B cell (primary cell): ENCODE measurements at places on chromosomes 2 and 18. TPM values are rescaled to one million over a fixed set of nuclear protein-coding genes. Genes with fewer than 3 reads are reported as not detected.
A peak's percentile ranks its signal among the peaks of the same experiment; 100 is the strongest.

GRCh38 chr18:11981192-11981542, at the start of gene IMPA2:
IMPA2 (plus strand) TSS chr18:11981507; CDS start chr18:11981670, 163 bp downstream.
- peak within 1 kb of the TSS; percentile 67 for H3K4me3 ChIP-seq
- no peak within 1 kb of the TSS for H3K27ac ChIP-seq
- DNase-seq, result no peak
- no peaks in the 10 kb centered on the region for H3K27me3 ChIP-seq
- H3K36me3 ChIP-seq, result no peaks in the 10 kb centered on the region

DNA sequence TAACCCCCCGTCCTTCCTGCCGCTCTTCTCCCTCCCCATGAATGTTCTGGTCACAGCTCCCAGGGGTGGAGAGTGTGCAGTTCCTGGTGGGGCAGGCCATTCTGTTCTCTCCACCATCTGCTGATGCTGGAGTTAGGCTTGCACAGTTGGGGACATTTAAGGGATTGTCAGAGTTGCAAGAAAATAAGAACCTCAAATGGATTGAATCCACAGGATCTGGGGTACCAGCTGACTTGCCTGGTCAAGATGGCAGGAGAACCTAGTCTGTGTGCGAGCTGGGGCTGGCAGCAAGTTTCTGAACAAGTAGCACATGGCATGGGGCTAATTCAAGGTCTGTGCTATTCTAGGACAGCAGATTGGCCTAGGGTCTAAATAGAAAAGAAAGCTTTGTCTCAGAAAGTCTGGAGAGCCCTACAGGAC, 60.8 kb upstream of the TXNDC2 start:
- no peaks in the 10 kb centered on the region for H3K36me3 ChIP-seq
- H3K4me3 ChIP-seq, result no peak overlapping the region
- peaks cover 13% of the 10 kb centered on the region for H3K4me1 ChIP-seq
- no peaks in the 10 kb centered on the region for H3K27me3 ChIP-seq

DNA sequence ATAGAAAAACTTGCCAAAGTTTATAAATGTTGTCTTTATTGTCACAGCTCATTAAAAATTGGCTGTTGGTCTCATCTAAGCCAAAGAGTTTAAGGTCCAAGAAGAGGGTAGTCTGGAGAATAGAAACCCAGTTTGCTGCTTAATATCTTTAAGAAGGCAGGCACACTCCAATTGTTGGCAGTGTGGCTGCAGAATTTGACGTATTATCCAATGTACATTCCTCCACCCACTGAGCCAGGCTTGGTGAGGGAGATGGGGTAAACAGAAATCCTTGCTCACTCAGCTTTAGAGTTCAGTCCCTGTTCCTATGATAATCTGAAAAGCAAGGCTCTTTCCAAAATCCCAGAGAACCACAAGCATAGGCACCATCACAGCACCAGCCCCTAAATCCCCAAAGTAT, 10.7 kb upstream of the ADD2 start:
- DNase-seq, result no peak
- H3K4me3 ChIP-seq, result no peak overlapping the region

DNA sequence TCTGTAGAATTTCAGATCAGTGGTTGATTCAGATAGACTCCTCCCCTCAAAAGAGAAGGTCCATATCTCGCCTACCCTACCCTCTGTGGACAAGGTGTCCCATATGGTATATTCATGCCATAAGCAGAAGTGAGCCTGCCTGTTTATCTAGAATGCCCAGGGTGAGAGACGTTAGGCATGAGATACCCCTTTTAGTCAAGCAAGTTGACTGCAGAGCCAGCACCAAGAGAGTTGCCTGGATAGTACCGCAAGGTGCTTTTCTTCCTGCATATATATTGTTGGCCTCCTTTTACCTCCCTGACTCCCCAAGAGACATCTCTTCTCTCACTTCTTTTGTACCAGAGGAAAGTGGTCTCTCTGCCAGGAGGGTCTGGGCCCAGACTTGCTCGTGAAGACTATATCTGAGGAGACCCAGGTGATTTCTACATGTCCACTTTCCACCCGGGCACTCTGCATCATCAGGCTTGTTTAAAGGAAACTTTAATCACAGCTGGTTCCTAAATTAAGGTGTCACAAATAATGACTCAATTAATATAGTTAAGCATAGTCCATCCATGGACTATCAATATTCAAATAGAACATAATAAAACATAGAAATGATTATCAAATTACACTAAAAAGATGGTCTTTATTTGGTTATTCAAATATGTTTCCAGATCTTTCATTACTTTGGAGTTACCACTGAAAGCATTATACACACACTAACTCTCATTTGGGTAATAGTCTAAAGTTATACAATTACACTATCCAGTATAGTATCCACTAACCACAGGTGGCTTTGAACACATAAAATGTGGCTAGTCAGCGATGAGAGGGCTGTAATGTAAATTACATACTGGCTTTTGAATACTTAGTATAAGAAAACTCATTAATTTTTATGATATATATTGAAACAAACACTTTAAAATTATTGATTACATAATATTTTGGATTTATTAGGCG, 4.1 kb downstream of the ITGA4 start:
- H3K27me3 ChIP-seq, result no peaks in the 10 kb centered on the region
- peak overlapping the region; percentile 95 for H3K27ac ChIP-seq
- H3K4me1 ChIP-seq, result peaks cover 49% of the 10 kb centered on the region
- no peaks in the 10 kb centered on the region for H3K36me3 ChIP-seq
- DNase-seq, result peak; percentile 53

GRCh38 chr2:73112026-73112912, 479 bp downstream of the RAB11FIP5 start:
- H3K4me3 ChIP-seq, result peak overlapping the region; percentile 59
- H3K36me3 ChIP-seq, result no peaks in the 10 kb centered on the region
- H3K27me3 ChIP-seq, result peaks cover 15% of the 10 kb centered on the region

- no peak overlapping the region for H3K27ac ChIP-seq
- no peak for DNase-seq
- H3K4me3 ChIP-seq, result no peak overlapping the region
- no peaks in the 10 kb centered on the region for H3K36me3 ChIP-seq
Observed at GRCh38 chr2:7517088-7517487, 599.9 kb downstream of the RNF144A start.

DNA sequence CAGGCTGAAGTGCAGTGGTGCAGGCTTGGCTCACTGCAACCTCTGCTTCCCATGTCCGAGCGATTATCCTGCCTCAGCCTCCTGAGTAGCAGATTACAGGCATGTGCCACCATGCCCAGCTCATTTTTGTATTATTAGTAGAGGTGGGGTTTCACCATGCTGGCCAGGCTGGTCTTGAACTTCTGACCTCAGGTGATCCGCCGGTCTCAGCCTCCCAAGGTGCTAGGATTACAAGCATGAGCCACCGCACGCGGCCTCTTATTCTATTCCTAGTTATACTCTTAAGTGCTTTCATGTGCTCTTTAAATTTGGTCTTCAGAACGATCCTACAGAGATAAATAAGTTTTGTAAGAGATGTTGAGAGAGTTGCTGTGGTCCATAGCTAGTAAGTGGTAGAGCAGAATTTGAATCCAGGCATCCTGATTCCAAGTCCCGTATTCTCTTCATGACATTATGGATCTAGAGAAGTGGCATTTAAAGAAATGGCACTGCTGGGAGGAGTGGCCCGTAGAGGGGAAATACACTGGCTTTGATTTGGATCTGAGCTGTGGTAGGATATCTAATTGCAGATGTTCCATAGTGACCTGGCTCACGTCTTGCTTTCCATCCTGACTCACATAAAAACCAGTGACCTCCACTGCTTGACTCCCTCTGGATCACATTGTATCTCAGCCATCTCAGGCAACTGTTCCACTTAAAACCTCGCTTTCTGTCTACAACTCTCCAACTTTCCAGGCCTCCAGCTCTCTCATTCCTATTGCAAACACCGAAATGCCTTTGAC, 22.8 kb upstream of the ME2 start:
- no peaks in the 10 kb centered on the region for H3K36me3 ChIP-seq
- H3K27me3 ChIP-seq, result no peaks in the 10 kb centered on the region
- DNase-seq, result no peak
- no peaks in the 10 kb centered on the region for H3K4me1 ChIP-seq

GRCh38 chr2:21043744-21044532, at the start of gene APOB:
APOB (minus strand) TSS chr2:21044073; CDS start chr2:21043945, 128 bp downstream.
- no peak within 1 kb of the TSS for H3K27ac ChIP-seq
- H3K4me3 ChIP-seq, result no peak within 1 kb of the TSS
- no peaks in the 10 kb centered on the region for H3K27me3 ChIP-seq
- H3K36me3 ChIP-seq, result no peaks in the 10 kb centered on the region
- DNase-seq, result peak; percentile 7
- peaks cover 4% of the 10 kb centered on the region for H3K4me1 ChIP-seq

The ABCG5 gene
- not detected in 2 replicates for total RNA-seq

The ZDBF2 gene
- total RNA-seq, result 16.5 and 18.7 TPM in 2 replicates

The UGT1A9 gene
- not detected in 2 replicates for total RNA-seq
